Dermis microvascular lymphatic vessel endothelial cell (primary cell): ENCODE measurements at places on chromosomes 7 and 10.

GRCh38 chr7:34091321-34091917, 186.1 kb downstream of the BMPER start:
- DNase-seq: peak; percentile 29

GRCh38 chr7:128267595-128267924, 26.5 kb downstream of the LEP start:
- DNase-seq: no peak

GRCh38 chr7:105367458-105367857, 21.3 kb downstream of the SRPK2 start:
- DNase-seq: no peak

GRCh38 chr10:77027576-77027975, 610.0 kb downstream of the KCNMA1 start:
- DNase-seq: no peak

GRCh38 chr7:45181991-45182855, 24.6 kb downstream of the RAMP3 start:
- DNase-seq: no peak

GRCh38 chr10:127911218-127911866, 4.4 kb downstream of the PTPRE start:
- DNase-seq: no peak

DNA sequence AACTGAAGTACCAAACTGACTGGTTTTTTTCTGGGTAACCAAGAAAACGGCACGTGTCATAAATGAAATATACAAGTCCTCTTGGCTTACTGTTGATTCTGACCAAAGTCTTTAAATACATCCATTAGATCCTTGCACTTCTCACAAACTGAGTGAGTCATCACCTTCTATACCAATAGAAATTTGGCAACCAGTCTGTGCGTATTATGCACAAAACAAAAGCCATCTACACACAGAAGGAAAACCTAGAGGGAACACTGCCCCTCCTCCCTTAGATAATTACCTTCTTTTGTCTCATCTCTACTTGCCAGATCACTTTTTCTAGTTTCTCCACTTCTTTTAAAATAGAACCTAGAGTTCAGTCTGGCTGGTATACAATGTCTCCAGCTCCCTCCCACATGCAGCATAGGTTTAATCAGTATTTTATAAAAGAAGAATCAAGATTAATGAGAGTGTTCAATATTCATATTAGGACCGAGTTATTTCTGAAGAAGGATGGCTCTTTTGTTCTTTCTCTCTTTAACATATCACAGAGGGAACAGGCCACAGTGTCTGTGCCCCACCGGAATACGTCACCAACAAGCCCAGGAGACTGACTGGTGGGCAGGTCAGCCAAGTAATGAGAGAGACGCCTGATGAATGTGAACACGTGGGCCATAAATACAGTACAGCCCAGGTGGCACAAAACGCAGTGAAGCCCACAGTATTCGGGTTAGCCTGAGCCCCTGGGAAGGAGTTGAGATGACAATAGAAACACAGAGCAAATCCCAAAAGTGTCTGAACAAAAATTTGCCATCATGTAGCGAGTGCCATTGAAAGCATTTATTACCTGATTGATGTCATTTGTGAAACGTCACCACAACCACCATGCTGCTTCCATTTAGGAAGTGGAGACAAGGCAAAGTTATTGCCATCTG, 91.3 kb downstream of the KIAA1549 start:
- DNase-seq: no peak

GRCh38 chr7:537911-538634, 18.4 kb upstream of the PDGFA start:
- DNase-seq: no peak

GRCh38 chr7:54260941-54261371, 281.2 kb upstream of the VSTM2A start:
- no peak for DNase-seq

GRCh38 chr7:124643311-124643811, 122.2 kb downstream of the GPR37 start:
- DNase-seq: no peak

GRCh38 chr10:11275651-11276050, 258.0 kb downstream of the CELF2 start:
- no peak for DNase-seq

- no peak for DNase-seq
These were observed 51.7 kb upstream of the ADAM12 start for GRCh38 chr10:126439942-126440341.

DNA sequence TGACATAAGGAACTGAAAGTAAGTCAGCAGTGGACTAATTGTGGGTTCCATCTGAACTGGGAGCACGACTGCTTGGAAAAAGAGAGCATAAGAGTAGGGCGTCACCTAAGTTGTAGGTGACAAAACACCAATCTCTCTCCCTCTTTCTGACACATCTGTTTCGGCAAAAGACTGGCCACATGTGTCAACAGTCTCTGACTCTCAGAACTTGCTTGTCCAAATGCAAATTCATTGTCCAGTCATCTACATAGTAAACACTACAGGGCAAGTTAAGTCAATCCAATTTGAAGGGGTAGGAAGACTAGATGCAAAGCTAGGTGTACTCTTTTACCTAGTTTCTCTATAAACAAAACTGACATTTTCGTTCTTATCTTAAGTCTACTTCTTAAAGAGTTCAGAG, 87.7 kb downstream of the ZNF438 start:
- DNase-seq: no peak

DNA sequence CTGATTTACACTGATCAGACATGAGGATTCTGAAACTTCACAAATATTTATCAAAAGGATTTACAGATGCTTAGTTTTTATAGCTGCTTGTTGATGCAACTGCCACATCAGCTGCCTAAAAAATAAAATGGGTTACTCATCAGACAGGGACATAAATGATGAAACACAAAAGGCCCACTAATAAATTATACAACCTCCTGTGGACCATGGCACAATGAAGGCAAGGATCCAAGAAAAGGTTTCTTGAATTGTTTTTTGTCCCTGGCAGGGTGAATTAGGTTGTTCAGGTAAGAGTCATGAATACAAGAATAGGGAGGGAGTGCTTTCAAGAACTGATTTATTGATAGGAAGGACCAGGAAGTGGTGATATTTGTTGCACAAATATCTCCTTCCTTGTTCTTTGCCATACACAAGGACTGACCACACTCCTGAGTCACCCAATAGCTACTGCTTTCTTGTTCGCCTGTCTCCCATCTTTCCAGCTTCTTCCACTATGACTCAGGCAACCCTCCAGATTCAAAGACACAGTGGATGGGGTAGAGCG, 234.5 kb downstream of the AHR start:
- DNase-seq: peak; percentile 18

- DNase-seq: no peak
These were observed 179.5 kb downstream of the ZWINT start for GRCh38 chr10:56181607-56182006.

DNA sequence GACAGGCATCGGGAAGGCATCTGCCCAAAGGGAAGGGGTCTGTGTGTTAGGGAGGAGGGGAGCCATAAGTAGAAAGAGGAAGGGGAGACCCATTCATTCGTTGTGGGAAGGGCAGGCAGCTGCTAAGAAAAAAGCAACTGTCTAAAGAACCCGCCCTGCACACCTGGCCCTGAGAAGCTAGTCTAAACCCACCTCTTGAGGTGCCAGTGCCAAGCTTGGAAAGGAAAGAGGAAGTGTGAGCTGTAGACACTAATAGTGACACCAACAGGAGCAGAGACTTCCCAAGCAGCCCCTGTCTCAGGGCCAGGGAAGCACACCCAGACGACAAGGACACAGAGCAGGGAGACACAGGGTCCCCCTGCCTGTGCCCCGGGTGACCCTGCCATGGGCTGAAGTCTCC, 40.8 kb upstream of the PRSS58 start:
- no peak for DNase-seq

GRCh38 chr7:26535483-26536007, 243.9 kb downstream of the SNX10 start:
- DNase-seq: no peak

DNA sequence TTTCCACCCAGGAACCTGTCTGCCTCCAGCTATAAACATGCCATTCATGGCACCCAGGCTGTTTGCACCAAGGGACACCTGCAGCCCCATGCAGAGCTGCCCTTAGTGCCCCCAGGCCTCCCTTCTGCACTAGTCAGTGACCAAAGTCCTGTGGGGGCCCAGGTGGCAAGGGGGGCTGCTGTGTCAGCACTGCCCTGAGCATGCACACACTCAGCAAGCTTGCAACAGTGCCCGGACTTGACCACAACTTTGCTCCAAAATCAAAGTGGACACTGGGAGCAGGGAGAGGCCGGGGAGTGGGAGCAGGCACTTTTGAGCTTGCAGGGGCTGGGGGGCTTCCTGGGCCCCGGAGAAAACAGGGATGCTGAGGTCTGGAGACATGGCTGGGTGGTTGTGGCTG, 192.9 kb upstream of the MBL2 start:
- no peak for DNase-seq

DNA sequence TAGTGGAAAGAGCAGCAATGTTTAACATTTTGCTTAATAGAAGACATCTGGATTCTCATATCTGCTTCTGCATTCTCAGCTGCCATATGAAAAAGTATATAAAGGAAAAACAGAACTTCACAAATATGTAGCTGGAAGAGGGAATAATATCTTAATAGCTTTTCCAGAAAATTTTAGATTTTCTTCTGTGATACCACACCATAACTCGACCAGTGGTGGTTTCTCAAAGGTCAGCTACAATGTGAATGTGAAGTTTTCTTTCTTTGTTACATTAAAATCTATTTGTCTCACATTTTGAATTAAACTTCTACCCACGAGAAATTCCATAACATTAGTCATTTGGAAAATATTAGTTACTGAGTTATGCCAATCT, 339.8 kb downstream of the PARD3 start:
- DNase-seq: no peak

DNA sequence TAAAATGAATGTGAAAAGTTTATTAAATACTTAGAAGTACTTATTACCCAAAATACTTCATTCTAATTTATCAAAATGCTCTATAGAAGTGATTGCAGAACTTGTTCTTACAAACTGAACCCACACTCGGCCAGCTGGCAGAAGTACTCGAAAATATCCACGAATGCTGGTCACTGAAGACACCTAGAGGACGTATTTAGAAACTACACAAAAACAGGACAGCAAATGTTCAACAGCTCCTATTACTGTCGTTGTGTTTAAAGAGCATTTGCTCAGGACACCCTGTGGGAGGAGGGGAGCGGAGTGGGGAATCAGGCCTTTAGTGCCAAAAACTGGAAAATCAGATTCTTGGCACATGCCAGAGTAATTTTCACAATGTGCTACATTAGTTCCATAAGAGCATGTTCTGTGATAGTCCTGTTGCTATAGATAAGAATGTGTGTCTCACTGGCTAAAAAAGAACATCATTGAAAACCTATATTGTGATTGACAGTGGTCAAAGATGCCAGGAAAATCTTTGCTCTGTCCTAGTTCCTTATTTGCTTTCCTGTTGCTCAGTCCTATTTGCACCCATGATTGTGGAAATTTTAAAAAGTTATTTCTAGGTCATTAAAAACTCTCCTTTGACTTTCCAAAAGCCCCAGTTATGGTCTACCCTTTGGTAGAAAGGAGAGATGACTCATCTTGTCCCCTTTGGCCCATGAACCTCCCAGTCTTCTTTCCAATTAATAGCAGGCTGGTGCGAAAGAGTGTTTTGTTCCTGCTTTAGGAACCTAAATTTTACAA, 49.0 kb upstream of the NRBF2 start:
- DNase-seq: peak; percentile 61

- DNase-seq: no peak
These were observed 226.6 kb upstream of the RHOBTB1 start for GRCh38 chr10:61170594-61170993.

GRCh38 chr7:121510858-121511482, 114.9 kb upstream of the FAM3C start:
- no peak for DNase-seq

DNA sequence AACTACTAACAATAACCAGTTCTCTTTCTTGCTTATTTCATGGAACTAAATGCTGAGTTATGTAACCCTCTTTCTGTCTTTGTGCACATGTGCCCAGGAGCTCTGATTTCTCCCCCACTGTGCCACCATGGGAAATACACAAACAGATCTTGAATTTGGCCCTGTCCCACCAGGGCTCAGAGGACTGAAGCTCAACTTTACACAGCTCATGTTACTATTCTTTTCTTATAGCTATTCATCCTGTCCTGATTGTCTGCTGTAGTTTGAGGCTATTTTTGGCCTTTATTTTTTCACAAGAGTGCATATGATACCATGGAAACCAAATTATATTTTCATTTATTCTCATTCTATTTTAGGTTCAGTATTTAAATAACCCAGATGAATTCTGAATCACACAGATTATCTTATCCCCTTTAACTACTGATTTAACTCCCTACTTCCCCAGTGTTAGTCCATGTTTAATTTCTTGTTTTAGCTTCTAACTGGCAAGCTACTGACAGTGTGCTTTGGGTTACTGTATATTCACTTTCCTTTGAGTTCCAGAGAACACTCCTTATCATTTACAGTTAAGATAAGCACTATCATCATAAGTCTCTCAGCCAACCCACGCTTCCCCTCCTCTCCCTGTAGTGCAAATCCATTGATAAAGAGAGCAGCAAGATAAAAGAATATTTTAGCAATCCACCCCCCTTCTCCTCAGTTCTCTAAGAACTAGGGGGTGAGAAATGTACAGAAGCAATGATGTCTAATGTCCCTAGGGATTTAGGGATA, 71.8 kb upstream of the GSDME start:
- peak; percentile 68 for DNase-seq

DNA sequence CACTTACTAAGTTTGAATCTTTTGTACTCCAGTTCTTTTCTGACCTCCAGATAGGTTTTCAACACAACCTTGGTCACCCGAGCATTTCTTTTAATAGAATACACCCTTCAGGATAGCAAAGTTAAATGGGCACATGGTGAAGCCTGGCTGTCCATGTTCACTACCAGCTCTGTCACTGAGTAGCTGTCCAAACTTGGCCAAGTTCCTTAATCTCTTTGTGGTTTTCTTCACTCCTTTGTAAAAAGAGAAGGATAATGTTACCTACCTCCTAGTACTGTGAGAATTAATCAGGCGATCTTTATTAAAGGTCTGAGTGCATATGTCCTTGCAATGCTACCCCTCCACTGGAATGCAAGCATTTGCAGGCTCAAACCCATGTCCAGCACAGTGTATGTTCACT, 128.1 kb upstream of the PTPRZ1 start:
- DNase-seq: no peak

GRCh38 chr10:100779329-100779728, 33.9 kb downstream of the PAX2 start:
- no peak for DNase-seq

- peak; percentile 6 for DNase-seq
These were observed at the start of gene KCNMA1 for GRCh38 chr10:77637532-77638320. Gene KCNMA1, minus strand, starts transcription at chr10:77637808.

DNA sequence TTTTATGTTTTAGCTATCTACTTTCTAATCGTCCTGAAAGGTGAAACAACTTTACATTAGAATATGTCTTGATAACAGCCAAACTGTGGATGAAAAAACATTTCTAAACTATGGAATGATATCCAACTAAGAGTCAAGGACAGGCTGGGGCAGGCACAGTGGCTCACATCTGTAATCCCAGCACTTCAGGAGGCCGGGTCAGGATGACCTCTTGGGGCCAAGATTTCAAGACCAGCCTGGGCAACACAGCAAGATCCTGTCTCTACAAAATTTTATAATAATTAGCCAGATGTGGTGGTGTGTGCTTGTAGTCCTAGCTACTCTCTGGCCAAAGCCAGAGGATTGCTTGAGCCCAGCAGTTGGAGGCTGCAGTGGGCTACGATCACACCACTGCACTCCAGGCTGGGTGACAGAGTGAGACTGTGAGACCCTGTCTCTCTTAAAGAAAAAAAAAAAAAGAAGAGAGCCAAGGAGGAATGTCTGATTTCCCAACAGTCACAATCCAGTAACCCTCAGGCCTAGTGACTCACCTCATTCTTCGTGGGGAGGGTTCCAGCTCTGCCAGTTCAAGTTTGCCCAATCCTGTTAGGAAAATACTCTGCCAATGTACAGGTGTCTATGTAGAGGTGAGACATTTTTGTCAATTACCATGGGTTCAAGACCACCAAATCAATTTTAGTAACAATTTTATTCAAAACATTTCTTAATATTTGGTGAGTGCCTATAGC, 14.6 kb upstream of the FZD1 start:
- no peak for DNase-seq
